Natural killer cell treated with Interleukin-12 subunit alpha and Interleukin-12 subunit beta and Interleukin-15 and Interleukin-18, amount 100 ng/mL, for 72 hours (primary cell): ENCODE measurements at places on chromosomes 5 and 9. TPM values are rescaled to one million over a fixed set of nuclear protein-coding genes. Genes with fewer than 3 reads are reported as not detected.

DNA sequence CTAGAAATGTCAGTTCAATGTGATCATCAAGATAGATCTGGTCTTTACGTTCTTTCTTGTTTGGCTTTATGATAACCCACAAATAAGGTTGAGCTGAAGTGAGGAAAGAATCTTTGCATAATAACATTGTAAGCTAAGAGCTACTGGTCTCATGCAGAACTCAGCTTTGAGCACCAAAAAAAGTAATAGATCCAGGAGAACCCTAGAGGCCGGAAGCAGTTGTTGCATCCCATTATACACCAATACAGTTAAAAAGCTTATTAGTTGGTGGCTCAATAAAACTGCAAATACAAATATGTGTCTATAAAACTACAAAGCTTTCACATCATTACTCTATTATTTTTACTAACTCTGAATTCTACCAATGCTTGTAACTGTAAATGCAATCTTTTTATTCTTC, 85.5 kb upstream of the NUDT12 start:
- DNase-seq, result no peak

LCN9 gene
- total RNA-seq, result not detected

DNA sequence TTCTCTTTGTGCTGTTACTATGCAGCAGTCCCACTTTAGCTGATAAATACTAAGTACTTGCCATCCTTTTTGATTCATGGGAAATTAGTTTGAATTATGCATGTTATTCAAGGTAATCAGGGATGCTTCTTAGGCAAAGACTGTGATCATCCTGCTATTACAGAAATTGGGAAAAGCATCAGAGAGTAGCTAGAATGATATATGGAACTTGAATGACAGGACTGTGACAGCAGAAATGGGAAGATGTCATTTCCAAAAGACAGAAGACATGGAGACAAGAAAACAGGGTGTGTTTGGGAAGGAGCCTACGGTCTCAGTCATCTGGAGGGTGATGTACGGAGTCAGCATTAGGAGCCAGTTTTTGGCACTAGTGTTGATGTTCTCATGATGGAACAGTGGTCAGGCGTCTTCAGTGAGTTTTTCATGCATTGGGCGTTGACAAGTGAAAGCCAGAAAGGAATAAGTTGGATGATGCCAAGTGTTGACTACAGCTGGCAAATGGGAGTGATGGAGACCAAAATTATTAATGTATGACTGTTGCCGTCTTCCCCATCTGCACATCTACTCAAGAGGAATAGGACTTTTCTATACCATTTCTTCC, 70.4 kb downstream of the TMEM167A start:
- DNase-seq, result no peak

DNA sequence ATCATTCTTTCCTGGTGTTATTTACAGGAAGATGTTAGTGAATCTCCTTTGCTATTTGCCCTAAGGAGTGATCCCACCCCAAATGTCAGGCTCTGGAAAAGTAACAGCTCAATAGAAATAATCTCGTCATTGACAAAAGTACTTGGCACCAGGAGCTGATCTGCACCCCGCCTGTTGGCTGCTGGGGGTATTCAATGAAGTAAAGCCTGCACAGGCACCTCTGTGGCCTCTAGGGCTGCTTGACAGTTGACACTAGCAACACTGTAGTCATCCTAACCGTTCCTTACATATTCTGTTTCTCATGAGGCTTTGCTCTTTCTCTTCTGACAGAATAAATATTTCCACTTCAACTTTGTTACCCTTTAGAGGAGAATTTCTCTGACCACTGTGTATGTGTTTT, 103.4 kb downstream of the DOCK2 start:
- DNase-seq, result no peak

TEX48 gene
- not detected for total RNA-seq

GRCh38 chr5:77945874-77946273, 169.7 kb upstream of the TBCA start:
- DNase-seq, result no peak

SMIM15 gene
- total RNA-seq, result 64.7 TPM

CAAP1 gene
- total RNA-seq, result 15.8 TPM

C9orf50 gene
- total RNA-seq, result not detected

- no peak for DNase-seq
These were observed 73.0 kb downstream of the PTPDC1 start for GRCh38 chr9:94157050-94157801.

GRCh38 chr5:172151661-172152210, 36.3 kb downstream of the STK10 start:
- DNase-seq, result no peak

DNA sequence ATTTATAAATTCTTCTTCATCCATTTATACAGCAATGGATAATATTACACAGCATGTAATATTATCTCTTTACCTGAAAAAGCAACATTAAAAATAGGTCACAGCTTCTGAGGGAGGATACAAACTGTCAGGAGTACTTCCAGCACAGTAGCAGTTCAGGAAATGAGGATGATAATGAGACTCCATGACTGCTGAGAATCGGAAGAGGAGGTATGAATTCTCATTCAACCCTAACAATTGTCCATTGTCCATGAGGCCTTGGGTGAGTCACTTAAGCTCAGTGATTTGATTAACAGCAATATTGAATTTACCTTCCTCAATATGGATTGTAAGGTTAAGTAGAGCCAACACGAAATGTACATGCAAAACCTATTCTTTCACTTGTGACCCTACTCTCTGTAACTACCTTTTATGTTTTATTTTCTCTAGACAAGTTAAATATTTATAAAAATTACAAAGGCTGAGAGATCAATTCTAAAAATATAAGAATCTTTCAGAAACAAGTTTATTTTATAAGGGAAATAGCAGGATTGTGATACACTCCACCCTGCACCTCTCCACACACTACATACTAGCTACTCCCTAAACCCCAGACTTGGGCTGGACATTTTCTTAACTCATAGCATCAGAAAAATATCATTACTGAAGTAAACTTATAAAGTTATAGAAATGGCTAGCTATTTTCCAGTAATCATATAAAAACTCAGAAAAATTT, 159.1 kb upstream of the ACOT12 start:
- no peak for DNase-seq

- no peak for DNase-seq
These were observed 69.3 kb downstream of the ALDH7A1 start for GRCh38 chr5:126525630-126526245.

- DNase-seq, result no peak
These were observed 15.7 kb downstream of the MTRR start for GRCh38 chr5:7884491-7885267.

DNA sequence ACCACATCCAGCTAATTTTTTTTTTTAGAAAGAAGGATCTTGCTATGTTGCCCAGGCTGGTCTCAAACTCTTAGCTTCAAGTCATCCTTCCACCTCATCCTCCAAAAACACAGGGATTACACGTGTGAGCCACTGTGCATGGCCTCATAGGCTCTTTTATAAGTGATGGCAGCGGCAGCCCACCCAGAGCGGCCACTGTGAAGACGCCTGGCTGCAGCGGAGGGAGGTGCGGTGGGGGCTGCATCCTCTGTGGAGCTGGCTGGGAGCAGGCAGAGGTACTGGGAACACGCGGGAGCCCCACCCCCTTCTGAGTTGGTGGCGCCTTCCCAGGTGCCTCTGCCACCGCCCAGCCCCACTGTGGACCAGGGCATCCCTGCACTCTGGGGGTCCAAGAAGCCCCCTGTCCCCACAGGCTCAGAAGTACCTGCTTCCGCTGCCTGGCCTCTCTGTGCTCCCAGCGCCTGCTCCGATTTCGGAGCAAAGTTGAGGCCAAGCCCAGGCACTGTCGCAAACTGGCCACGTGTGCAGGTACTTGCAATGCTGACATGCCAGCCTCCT, 16.9 kb upstream of the ECPAS start:
- no peak for DNase-seq

- no peak for DNase-seq
These were observed 159.4 kb upstream of the S1PR3 start for GRCh38 chr9:88831713-88832407.

GPR150 gene
- total RNA-seq, result 0.21 TPM

DNA sequence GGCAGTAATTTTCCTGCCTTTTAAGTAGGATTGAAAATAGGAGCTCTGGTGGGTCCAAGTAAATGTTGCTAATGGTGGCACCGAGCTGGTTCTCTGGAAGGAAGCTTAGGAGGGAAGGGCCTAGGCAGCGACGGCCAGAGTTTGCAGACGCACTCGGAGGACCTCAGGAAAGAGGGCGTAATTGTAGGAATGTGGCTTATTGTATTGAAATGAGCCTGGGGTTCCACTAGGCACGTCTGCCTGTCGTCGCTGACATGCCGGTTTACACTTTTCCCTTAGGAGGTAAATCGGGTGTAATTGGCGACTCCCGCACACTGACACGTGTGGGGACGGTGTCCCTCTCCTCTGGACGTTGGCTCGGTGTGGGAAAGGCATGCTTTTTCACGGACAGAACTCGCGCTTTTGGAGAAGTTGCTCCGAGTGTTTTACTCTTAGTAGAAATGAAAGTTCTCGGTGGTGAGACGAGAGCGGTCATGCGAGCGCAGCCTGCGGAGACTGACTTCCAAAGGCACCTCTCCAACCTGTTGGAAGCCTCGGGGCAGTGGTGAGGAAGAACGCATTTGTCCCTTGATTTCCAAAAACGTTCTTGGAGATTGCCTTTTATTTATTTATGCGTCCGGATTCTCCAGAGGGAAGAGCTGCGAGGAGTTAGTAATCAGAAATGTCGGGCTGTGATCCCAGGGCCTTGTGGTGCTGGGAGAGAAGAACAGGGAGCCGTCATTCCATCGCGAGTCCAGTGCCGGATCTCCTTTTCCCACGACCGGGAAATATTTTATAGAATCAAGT, 1.3 kb downstream of the NR4A3 start:
- DNase-seq, result no peak

GRCh38 chr5:149666212-149666852, 63.8 kb upstream of the PPARGC1B start:
- no peak for DNase-seq

ATP10B gene
- not detected for total RNA-seq

DNA sequence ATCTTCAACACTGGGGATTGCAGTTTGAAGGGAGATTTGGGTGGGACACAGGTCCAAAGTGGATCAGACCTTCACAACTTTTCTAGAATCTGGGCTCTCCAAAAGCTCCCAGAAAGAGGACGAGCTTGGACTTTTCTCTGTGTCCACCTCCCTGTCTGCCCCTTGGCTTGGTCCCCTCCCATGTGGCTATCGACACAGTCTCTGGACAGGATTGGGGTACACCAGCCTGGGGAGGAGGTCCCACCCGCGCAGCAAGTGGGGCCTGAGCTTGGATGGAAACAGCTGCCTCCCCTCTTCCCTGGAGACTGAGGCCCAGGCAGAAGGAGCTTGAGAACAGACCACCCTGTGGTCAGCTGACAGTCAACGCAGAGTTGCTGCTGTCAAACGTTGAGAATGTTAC, 84.6 kb upstream of the FCN1 start:
- no peak for DNase-seq

- DNase-seq, result no peak
These were observed 45.5 kb downstream of the TNFSF8 start for GRCh38 chr9:114884787-114885452.

IL4 gene
- 2.6 TPM for total RNA-seq

DNA sequence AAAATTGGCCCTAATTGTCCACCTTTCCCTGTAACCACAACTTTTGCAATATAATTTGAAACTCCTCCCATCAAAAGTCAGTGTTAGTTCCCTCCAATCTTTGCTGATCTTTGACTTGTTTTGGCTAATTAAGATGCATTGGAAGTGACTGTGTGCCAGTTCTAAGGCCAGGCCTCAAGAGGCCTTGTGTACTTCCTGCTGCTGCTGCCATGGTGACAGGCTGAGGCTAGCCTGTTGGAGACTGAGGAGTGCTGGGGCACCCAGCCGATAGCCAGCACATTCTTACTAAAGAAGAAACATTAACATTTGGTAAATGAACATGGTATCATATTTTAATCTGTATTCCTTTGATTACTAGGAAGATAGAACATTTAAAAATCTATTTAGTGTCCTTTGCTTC, 86.5 kb downstream of the SREK1 start:
- no peak for DNase-seq

GRCh38 chr5:159891371-159891770, 24.9 kb upstream of the ADRA1B start:
- no peak for DNase-seq

DNA sequence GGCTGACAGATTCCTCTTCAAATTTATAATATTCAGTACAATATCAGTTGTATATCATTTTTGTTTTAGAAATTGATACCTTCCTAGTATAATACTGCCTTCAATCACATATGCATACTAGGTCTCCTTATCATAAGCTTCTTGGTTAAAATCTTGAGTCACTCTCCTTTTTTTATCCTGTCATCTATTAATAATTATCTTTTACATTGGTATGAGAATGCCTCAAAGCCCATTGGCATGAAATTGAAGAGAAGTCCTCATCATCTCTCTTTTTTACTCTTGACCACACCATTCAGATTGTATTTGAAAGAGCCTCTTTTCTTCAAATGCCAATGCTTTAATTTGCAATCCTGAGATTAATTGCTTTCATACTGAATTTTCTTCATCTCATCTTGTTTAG, 810.3 kb downstream of the BRINP1 start:
- DNase-seq, result no peak

DNA sequence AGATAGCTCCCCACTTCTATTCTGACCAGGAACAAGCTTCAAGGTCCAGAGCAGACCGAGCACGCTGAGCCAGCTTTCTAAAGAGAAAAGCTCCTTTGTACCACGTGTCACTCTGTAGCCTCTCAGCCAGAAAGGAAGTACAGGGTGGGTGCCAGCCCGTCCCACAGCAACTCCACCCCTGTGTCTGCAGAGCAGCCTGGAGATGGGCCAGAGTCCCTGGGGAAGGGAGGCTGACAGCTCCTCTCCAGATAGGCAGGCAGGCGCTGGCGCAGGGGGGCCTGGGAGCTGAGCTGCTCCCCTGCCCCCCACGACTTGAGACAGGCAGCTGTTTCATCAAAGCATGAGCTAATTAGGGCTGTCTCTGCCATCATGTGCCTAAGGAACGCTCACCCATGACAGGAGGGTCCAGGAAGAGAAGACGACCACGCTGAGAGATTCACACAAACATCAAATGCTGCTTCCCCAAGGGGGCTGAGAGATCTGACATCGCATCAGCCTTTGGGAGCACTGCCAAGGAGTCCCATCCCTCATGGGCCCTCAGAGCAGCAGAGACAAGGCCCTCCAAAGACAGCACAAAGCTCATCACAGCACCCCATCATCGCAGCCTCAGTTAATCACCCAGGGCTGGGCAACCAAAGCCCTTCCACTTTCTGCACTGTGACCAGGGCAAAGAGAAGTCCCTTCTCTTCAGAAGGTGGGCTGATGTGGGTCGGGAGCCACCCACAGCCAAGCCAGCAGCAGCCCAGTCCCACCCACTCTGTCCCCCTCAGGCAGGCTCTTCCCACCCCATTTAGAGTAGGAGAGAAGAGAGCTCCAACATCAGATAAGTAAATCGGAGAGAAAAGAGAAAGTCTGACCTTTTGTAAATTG, 78.5 kb upstream of the LRRTM2 start:
- no peak for DNase-seq
